Placental pericyte (primary cell): ENCODE measurements at places on chromosomes 16 and 17. TPM values are rescaled to one million over a fixed set of nuclear protein-coding genes. Genes with fewer than 3 reads are reported as not detected.

SLC52A1 gene
- 0.14 TPM in 1 of 2 replicates, not detected in the other for total RNA-seq

TLCD3B gene
- total RNA-seq: 0.43 TPM in 1 of 2 replicates, not detected in the other

SCARF1 gene
- total RNA-seq: 0.14 and 0.44 TPM in 2 replicates

PDIA2 gene
- 0.57 and 2.8 TPM in 2 replicates for total RNA-seq

KARS1 gene
- 160 and 162 TPM in 2 replicates for total RNA-seq

AIPL1 gene
- total RNA-seq: not detected in 2 replicates

DUS2 gene
- total RNA-seq: 11.4 and 21.0 TPM in 2 replicates

PLA2G10 gene
- not detected in 2 replicates for total RNA-seq

BICDL2 gene
- under 0.01 TPM in 1 of 2 replicates, not detected in the other for total RNA-seq

GNG13 gene
- total RNA-seq: not detected in 2 replicates

DNAI2 gene
- not detected in 2 replicates for total RNA-seq

COPZ2 gene
- 35.1 and 90.2 TPM in 2 replicates for total RNA-seq

TP53TG3D gene
- 0.43 and 1.3 TPM in 2 replicates for total RNA-seq

SLC13A2 gene
- total RNA-seq: not detected in 2 replicates
